ENCODE measurements at places on chromosomes 3 and 15.
A peak's percentile ranks its signal among the peaks of the same experiment; 100 is the strongest.

GRCh38 chr3:33645060-33645647 is 72.9 kb downstream of the CLASP2 start:
- peak; percentile 73 for DNase-seq

- DNase-seq: no peak
These were observed 20.8 kb downstream of the FBN1 start for GRCh38 chr15:48624700-48625099.

DNA sequence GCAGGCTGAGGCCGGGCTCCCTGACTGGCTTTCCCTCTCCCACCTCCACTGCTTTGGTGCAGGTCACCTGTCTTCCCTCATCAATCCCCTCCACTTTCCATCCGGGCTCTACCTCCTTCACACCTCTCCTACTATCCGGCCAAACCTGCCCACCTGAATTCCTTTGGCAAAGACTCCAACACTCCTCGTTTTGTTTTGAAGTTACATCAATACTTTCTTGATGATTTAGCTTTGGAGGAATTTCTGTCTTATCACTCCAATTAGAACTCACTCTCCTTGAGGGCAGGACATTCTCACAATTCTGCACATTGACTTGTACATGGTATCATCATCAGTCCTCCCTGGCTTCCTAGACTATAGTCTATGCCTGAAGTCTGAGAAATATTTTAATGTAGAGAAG is 20.4 kb downstream of the LDHAL6B start:
- DNase-seq: no peak

- no peak for DNase-seq
These were observed 62.7 kb upstream of the ITGA11 start for GRCh38 chr15:68494573-68495110.

- DNase-seq: no peak
These were observed 162.0 kb upstream of the STT3B start for GRCh38 chr3:31370681-31371080.

DNA sequence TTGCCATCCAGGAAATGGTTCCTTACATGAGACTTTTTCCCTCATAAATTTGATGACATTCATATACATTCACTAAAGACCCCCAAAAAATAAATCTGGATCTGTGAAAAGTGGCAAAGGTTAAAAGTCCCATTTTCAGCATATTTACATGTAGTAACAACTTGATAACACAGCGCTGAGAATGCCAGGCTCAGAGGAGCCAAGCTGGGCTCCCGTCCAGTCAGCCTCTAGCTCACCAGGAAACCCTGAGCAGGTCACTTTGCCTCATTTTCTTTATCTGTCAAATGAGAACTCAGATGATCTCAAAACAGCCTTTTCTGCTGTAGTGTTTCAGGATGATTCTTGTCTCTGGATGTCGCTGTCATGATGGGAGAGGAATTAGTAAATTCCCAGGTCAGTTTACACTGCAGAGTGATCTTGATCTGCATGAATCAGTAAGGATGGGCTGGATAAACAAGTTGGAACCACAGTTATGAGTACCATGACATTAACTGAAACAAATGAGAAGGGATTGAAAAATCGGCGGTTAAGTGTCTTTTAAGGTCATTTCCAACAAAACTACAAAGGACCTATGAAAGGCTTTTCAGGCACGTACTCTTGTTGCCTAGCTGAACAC is 82.8 kb downstream of the PPARG start:
- no peak for DNase-seq

- no peak for DNase-seq
These were observed 60.3 kb upstream of the CFAP161 start for GRCh38 chr15:81073801-81074200.

GRCh38 chr3:28575100-28575745 is 226.6 kb upstream of the AZI2 start:
- DNase-seq: peak; percentile 11

- no peak for DNase-seq
These were observed 1.7 kb upstream of the FAM3D start for GRCh38 chr3:58668247-58668646.

DNA sequence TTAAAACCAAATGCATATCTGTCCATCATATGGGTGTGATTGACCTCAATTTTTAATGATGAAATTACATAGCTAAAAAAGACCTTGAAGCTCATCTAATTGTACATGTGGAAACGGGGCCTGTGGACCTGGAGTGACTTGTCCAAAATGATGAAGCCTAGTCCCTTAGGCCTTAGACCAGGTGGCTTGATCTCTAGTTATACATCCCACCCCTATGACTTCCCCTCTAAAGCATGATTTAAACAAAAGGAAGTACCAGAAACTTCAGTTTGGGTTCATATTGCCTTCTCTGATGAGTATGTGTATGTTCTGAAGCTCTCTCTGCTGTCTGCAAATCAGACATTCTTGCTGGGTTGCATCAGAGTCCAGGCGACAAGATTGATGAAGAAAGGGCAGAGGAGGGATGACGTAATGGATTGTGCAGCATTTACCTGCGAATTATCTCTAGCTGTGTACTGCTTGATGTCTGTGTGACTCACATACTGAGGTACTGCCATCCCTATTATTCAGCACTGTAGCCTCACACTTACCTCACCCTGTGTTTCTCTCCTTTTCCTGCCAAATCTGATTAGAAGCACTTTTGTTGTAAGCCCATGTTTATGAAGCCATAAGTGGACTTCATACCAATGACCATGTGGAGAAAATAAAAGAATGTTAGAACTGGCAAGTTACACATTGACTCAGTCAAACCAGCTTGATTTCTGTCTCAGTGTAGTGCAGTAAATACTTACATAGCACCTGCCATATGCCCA is 111.5 kb downstream of the FILIP1L start:
- no peak for DNase-seq

GRCh38 chr3:80580146-80580545 is 812.3 kb upstream of the ROBO1 start:
- no peak for DNase-seq

DNA sequence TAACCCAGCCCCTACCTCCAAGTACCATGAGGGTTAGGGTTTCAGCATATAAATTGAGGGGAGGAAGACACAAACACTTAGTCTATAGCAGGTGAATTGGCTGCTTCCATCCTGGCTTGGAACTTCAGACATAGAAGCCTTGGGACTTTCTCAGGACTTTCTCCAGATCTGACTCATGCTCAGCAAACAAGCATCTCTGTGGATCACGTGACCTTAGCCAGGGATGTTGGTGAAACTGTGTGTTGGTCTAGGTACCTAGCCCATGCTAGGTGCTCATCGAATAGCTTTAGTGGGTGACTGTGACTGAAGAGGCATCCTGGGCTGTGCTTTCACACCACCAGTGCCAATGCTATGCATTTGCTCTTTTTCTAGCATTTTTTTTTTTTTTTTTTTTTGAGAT is 58.9 kb downstream of the CD47 start:
- DNase-seq: no peak
